T-cell (primary cell): ENCODE measurements at places on chromosomes 2 and 18. TPM values are rescaled to one million over a fixed set of nuclear protein-coding genes. Genes with fewer than 3 reads are reported as not detected.

Gene MAB21L4
- total RNA-seq: not detected

Gene CDH20
- total RNA-seq: 0.35 TPM

Gene ACTG2
- total RNA-seq: 0.95 TPM

Gene FTCDNL1
- 2.6 TPM for total RNA-seq

Gene UCN
- total RNA-seq: 7.8 TPM

Gene BMP10
- total RNA-seq: not detected

Gene KCNJ13
- total RNA-seq: not detected

Gene PLCL1
- 20.3 TPM for total RNA-seq

Gene CXCR2
- not detected for total RNA-seq

Gene DGKD
- 254 TPM for total RNA-seq

Gene MYO5B
- not detected for total RNA-seq

Gene DSG2
- 0.83 TPM for total RNA-seq

Gene SPEG
- 16.2 TPM for total RNA-seq

Gene FEV
- total RNA-seq: not detected

Gene APCDD1
- 0.62 TPM for total RNA-seq

Gene CDK15
- not detected for total RNA-seq

Gene MLPH
- not detected for total RNA-seq

Gene MYOM1
- total RNA-seq: 1.9 TPM

Gene ITGAV
- total RNA-seq: 5.9 TPM

Gene TSGA10
- total RNA-seq: 14.0 TPM

Gene TWIST2
- not detected for total RNA-seq

Gene GCG
- not detected for total RNA-seq
